ENCODE measurements at places on chromosomes 2 and 18.

- H3K27ac ChIP-seq: no peak overlapping the region
- no peaks in the 10 kb centered on the region for H3K27me3 ChIP-seq
- H3K4me3 ChIP-seq: no peak overlapping the region
- no peak for DNase-seq
- no peaks in the 10 kb centered on the region for H3K36me3 ChIP-seq
These were observed 99.1 kb downstream of the ADD2 start for GRCh38 chr2:70668911-70669310.

DNA sequence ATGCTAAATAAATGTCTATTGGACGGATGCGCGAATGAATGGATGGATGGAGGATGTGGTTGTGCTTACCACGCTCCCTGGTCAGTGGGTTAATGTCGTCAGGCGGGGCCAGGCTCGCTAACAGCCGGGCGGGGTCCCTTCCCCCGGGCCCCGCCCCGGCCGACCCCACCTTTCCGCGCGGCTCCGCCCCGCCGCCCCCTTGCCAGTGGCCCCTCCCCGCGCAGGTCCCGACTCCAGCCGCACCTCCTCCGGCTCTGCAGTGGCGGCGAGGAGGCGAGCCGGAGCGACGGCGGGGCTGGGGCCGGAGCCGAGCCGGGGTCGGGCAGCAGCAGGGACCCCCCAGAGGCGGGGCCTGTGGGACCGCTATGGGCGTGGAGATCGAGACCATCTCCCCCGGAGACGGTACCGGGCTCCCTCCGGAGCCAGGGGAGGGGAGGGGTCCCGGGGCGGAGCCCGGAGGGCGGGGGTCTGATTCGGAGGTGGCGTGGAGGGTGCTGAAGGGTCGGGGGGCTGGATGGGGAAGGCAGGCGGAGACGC, at the start of gene FKBP1B:
FKBP1B (plus strand) TSS at position 257 of the 537 bp plus-strand sequence; CDS start at position 366, 109 bp downstream.
- no peaks in the 10 kb centered on the region for H3K27me3 ChIP-seq
- peak; percentile 67 for DNase-seq
- no peaks in the 10 kb centered on the region for H3K36me3 ChIP-seq
- no peak within 1 kb of the TSS for H3K27ac ChIP-seq
- H3K4me3 ChIP-seq: peak within 1 kb of the TSS; percentile 72

DNA sequence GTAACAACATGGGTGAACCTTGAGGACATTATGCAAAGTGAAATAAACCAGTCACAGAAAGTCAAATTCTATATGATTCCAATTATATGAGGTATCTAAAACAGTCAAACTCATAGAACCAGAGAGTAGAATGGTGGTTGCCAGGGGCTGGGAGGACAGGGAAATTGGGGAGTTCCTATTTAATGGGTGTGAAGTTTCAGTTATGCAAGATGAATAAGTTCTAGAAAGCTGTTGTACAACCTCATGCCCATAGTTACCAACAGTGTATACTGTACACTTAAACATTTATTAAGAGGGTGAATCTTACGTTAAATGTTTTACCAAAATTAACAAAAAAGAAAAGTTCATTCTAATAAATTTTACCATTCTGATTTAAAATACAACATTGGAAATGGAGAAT, 92.7 kb upstream of the WDSUB1 start:
- no peaks in the 10 kb centered on the region for H3K4me1 ChIP-seq
- H3K36me3 ChIP-seq: peaks cover 18% of the 10 kb centered on the region
- H3K27ac ChIP-seq: no peak overlapping the region
- DNase-seq: no peak
- no peak overlapping the region for H3K4me3 ChIP-seq
- no peaks in the 10 kb centered on the region for H3K27me3 ChIP-seq

DNA sequence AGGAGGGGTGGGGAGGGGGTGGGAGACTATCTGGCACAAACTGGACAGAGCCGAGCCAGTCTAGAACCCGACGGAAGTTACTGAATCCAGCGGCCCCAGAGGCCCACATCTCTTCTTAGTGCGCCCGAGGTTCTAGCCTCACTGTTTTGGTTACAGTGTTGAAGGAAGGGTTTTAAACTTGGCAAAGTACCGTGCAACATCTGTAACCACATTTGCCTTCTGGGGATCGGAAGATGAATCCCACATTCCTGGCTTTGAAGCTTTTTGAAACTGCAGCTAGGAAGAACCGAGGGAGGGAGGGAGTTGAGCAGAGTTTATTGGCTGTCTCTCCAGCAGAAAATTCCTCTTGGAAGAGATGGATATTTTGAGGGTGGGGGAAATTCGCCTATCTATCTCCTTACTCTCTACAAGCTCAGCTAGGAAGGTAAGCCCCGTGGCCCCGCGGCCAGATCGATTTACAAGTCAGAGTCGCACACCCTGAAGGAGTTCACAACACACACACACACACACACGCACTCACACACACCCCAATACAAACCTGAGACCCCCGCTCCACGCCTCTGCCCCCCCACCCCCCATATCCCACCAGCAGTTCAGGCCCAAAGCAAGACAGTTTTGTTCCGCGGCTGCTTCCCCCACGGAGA, 1.0 kb downstream of the ACVR1 start:
- peaks cover 21% of the 10 kb centered on the region for H3K4me1 ChIP-seq
- no peaks in the 10 kb centered on the region for H3K36me3 ChIP-seq
- peak; percentile 93 for DNase-seq
- H3K27ac ChIP-seq: peak overlapping the region; percentile 87

GRCh38 chr2:239601880-239602279, 201.1 kb upstream of the HDAC4 start:
- no peaks in the 10 kb centered on the region for H3K27me3 ChIP-seq
- no peak overlapping the region for H3K27ac ChIP-seq
- H3K36me3 ChIP-seq: no peaks in the 10 kb centered on the region
- no peaks in the 10 kb centered on the region for H3K4me1 ChIP-seq
- H3K4me3 ChIP-seq: no peak overlapping the region

- H3K36me3 ChIP-seq: no peaks in the 10 kb centered on the region
- peak; percentile 51 for DNase-seq
- peaks cover 25% of the 10 kb centered on the region for H3K4me1 ChIP-seq
- no peak overlapping the region for H3K4me3 ChIP-seq
- H3K27me3 ChIP-seq: no peaks in the 10 kb centered on the region
These were observed 22.8 kb downstream of the PRKCE start for GRCh38 chr2:45674035-45674816.

- H3K36me3 ChIP-seq: no peaks in the 10 kb centered on the region
- 0 out of 2 replicates have a peak, but pooled peaks cover 4% of the 10 kb centered on the region for H3K27me3 ChIP-seq
- H3K4me1 ChIP-seq: no peaks in the 10 kb centered on the region
- H3K4me3 ChIP-seq: no peak overlapping the region
These were observed 133.1 kb downstream of the NFATC1 start for GRCh38 chr18:79528846-79529245.

DNA sequence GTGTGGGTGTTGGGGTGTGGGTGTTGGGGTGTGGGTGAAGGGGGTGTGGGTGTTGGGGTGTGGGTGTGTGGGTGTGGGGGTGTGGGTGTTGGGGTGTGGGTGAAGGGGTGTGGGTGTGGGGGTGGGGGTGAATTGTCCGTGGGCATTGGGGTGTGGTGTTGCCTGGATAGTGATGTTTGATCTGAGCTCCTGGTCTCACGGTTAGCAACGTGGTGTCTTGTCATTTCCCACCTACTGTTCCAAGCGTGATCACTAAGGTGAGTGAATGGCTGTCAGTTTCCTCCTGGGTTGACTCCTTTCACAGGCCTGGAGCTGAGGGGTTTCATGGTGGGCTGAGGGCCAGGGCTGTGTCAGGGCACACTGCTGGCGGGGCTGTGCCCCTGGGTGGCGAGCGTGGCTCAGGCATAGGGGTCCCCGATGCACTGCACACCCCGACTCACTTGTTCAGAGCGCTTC, 27.2 kb downstream of the RTP5 start:
- peaks cover 8% of the 10 kb centered on the region for H3K4me1 ChIP-seq
- H3K4me3 ChIP-seq: no peak overlapping the region
- H3K27me3 ChIP-seq: peaks cover 6% of the 10 kb centered on the region

- no peaks in the 10 kb centered on the region for H3K36me3 ChIP-seq
- no peak overlapping the region for H3K27ac ChIP-seq
- DNase-seq: no peak
- H3K27me3 ChIP-seq: no peaks in the 10 kb centered on the region
These were observed 492 bp downstream of the CHRNA1 start for GRCh38 chr2:174763780-174764179.

- peak; percentile 8 for DNase-seq
- H3K4me3 ChIP-seq: no peak overlapping the region
- no peaks in the 10 kb centered on the region for H3K27me3 ChIP-seq
- H3K27ac ChIP-seq: no peak overlapping the region
- H3K36me3 ChIP-seq: no peaks in the 10 kb centered on the region
These were observed 56.7 kb downstream of the SF3B1 start for GRCh38 chr2:197378086-197378485.

DNA sequence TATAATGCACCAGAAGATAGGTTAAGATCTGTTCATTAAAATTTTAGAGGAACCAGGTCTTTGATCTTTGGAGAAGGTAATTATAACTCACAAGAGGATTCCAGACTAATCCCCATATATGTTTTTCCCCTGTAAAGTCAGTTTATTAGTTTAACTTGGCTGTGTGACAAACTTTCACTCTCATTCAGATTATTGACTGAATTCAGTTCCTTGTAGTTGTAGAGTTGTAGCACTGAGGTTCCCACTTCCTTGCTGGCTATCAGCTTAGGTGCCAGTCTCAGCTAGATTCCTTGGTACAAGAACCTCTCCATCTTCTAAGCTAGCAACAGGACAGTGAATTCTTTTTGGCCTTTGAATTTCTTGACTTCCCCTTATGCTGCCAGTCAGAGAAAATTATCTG, 19.1 kb downstream of the REG1A start:
- no peaks in the 10 kb centered on the region for H3K36me3 ChIP-seq
- no peaks in the 10 kb centered on the region for H3K27me3 ChIP-seq
- no peak overlapping the region for H3K4me3 ChIP-seq
- no peak overlapping the region for H3K27ac ChIP-seq
- no peak for DNase-seq

DNA sequence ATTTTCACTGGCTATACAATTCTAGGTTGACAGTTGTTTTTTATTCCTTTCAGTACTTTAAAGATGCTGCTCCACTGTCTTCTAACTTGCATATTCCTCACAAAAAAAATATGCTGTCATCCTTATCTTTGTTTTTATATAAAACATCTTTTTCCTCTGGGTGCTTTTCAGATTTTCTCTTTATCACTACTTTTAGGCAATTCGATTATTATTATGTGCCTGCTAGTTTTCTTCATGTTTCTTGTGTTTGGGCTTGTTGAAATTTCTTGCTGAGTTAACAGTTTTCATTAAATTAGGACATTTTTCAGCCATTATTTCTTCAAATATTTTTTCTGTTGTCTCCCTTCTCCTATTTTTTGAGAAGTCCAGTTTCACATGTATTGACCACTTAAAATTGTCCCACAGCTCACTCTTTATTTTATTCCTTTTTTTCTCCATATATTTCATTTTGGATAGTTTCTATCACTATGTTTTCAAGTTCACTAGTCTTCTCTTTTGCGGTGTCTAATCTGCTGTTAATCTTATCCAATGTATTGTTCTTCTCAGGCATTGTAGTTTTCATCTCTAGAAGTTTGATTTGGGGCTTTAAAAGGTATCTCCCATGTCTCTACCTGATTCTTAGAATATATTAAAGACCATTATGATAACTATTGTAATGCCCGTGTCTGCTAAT, 205.1 kb upstream of the SIX3 start:
- H3K4me3 ChIP-seq: no peak overlapping the region
- H3K36me3 ChIP-seq: no peaks in the 10 kb centered on the region
- no peaks in the 10 kb centered on the region for H3K4me1 ChIP-seq
- H3K27ac ChIP-seq: no peak overlapping the region
- H3K27me3 ChIP-seq: no peaks in the 10 kb centered on the region

GRCh38 chr18:65221736-65222135, 529.1 kb upstream of the CDH7 start:
- H3K27ac ChIP-seq: no peak overlapping the region
- no peak overlapping the region for H3K4me3 ChIP-seq
- H3K27me3 ChIP-seq: no peaks in the 10 kb centered on the region
- no peaks in the 10 kb centered on the region for H3K4me1 ChIP-seq
- no peaks in the 10 kb centered on the region for H3K36me3 ChIP-seq

DNA sequence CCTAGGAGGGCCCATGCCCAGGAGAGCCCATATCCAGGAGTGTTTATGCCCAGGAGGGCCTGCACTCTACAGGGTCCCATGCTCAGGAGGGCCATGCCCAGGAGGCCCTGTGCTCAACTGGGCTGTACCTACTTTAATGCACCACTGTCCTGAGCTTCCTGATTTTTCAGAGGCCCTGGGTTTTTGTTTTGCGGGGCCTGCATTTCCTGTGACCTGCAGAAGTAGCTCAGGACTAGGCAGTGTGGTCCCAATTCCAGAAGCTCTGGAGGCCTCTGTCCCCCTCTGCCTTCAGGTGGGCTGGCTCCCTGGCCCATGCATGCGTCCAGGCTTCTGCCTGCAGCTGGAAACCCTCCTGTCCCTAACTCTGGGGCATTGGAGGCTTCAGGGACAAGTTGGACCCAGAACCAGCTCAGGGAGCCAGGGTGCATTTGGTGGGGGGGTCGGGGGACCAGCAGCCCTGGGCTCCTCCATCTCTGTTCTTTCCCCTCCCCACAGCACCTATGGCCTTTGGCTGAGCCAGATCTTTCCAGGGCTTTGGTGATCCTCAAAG, 10.8 kb downstream of the GPR35 start:
- peaks cover 14% of the 10 kb centered on the region for H3K27me3 ChIP-seq
- no peaks in the 10 kb centered on the region for H3K36me3 ChIP-seq
- DNase-seq: no peak
- H3K4me1 ChIP-seq: no peaks in the 10 kb centered on the region
- no peak overlapping the region for H3K27ac ChIP-seq

DNA sequence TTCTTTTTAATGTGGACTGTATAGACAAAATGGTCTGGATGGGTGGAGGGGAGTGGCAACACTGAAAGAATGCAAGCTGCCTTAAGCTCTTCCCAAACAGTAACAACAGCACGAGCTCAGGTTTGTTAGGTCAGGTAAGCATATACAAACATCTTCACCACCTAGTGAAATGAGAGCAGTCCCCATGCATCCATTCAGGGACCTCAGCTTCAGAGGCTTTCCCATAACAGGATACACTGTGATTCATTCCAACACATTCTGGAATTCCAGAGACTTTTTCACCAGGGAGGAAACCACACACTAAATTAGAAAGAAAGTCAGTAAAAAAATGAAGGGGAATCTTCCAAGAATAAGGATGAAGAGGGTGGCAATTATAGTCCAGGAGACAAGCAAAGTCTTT, 50.4 kb upstream of the BZW1 start:
- H3K27me3 ChIP-seq: no peaks in the 10 kb centered on the region
- peaks cover 52% of the 10 kb centered on the region for H3K4me1 ChIP-seq
- no peaks in the 10 kb centered on the region for H3K36me3 ChIP-seq
- H3K27ac ChIP-seq: peak overlapping the region; percentile 11

- H3K4me3 ChIP-seq: no peak overlapping the region
- H3K27ac ChIP-seq: no peak overlapping the region
- H3K27me3 ChIP-seq: no peaks in the 10 kb centered on the region
- H3K4me1 ChIP-seq: peaks cover 17% of the 10 kb centered on the region
- peak; percentile 50 for DNase-seq
- H3K36me3 ChIP-seq: no peaks in the 10 kb centered on the region
These were observed 13.1 kb downstream of the QPCT start for GRCh38 chr2:37357530-37357929.

- DNase-seq: no peak
- no peak overlapping the region for H3K27ac ChIP-seq
These were observed 6.4 kb upstream of the SLC8A1 start for GRCh38 chr2:40458271-40458794.
